ENCODE measurements at places on chromosomes 12 and 14. TPM values are rescaled to one million over a fixed set of nuclear protein-coding genes. Genes with fewer than 3 reads are reported as not detected.

NELL2 gene
- total RNA-seq: 0.63 TPM

PLA2G1B gene
- not detected for total RNA-seq

CHGA gene
- not detected for total RNA-seq

MIP gene
- total RNA-seq: not detected

MON2 gene
- 154 TPM for total RNA-seq

ALG10 gene
- 5.1 TPM for total RNA-seq

NTF3 gene
- total RNA-seq: 9.9 TPM

RIN3 gene
- total RNA-seq: 47.4 TPM

LMNTD1 gene
- total RNA-seq: not detected

KRT82 gene
- not detected for total RNA-seq

DNA sequence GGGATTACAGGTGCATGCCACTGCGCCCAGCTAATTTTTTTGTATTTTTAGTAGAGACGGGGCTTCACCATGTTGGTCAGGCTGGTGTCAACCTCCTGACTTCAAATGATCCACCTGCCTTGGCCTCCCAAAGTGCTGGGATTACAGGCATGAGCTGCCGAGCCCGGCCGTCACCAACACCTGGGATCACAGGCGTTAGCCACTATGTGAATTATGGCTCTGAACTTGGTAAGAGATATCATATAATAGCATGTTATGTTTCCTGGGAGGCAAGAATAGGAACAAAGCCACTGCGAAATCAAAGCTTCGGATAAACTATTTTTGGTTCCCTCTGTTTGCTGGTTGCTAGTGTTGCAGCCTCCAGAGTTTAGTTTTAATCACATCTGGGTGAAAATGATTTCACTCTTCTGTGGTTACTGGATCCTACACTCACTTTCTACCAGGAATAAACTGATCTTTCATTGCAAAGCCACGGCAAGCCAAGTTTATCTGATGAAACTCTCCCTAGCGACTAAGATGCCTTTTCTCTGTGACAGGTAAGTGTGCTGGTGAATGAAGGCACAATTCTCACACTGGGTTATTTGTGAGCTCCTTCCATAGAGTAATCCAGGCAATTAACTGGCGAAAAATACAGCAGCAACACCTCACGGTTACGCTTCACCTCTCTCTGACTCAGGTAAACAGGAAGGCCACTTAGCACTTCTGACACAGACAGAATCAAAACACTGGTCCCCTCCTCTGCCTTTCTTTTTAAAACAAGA is 16.7 kb downstream of the SNRNP35 start:
- DNase-seq: no peak

- DNase-seq: no peak
These were observed 566.4 kb upstream of the FLRT2 start for GRCh38 chr14:84963518-84963917.

DNA sequence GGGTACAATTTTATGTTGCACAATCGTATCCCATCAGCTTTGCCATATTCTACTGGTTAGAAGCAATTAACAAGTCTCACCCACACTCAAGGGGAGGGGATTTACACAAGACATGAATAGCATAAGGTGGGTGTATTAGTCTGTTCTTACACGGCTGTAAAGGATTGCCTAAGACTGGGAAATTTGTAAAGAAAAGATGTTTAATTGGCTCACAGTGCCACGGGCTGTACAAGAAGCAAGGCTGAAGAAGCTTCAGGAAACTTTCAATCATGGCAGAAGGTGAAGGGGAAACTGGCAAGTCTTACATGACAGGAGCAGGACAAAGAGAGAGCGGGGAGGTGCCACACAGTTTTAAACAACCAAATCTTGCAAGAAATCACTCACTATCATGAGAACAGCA is 231.8 kb upstream of the AMIGO2 start:
- DNase-seq: no peak

DNA sequence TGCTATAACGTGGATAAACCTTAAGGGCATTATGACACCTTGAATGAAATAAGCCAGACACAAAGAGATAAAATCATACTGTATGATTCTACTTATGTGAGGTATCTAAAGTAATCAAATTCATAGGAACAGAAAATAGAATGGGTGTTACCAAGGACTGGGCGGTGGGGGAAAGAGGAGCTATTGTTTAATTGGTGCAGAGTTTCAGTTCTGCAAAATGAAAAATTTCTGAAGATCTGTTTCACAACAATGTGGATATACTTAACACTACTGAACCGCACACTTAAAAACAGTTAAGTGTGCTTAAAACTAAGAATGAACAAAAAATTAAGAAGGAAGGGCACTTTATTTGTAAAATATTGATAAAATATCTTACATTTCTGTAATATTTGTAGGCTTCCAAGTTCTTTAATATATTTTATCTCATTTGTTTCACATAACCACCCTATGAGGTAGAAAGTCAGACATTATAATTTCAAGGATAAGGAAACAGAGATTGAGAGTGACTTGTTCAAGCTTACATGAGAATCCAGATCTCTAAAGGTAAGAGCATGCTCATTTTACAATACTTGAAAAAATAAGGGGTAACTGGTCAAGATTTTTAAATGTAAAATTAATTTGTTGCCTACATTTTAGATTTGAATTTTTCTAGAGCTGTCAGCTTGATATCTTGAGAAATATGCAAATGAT is 14.9 kb downstream of the LTA4H start:
- DNase-seq: no peak

- DNase-seq: no peak
These were observed 224.1 kb downstream of the BCAT1 start for GRCh38 chr12:24724814-24725213.

DNA sequence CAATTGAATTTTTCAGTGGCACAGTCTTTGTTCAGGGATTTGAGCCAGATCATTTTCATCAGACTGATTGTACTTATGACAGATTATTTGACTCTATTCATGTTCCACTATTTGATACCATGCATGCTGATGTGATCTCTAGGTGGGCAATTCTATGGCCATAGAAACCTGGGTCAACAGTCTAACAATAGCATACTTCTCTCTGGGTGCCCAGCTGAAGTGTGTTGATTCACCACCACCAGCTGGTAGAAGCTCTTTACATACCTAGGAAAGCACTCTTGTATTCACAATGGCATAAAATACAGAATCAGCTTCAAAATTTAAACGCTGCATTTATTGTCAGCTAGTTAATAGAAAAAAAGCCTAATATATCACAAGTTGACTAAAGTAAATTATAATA is 90.2 kb upstream of the TMTC2 start:
- DNase-seq: no peak

GRCh38 chr12:98345308-98345876 is 170.0 kb upstream of the TMPO start:
- DNase-seq: no peak

DNA sequence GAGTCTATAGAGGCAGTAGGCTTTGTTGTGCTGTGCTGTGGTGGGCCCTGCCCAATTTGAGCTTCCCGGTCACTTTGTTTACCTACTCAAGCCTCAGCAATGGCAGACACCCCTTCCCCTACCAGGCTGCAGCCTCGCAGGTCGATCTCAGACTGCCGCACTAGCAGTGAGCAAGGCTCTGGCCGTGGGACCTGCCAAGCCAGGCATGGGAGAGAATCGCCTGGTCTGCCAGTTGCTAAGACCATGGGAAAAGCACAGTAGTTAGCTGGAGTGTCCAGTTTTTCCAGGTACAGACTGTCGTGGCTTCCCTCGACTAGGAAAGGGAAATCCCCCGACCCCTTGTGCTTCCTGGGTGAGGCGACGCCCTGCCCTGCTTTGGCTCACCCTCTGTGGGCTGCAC is 26.3 kb downstream of the ANO6 start:
- DNase-seq: no peak

DNA sequence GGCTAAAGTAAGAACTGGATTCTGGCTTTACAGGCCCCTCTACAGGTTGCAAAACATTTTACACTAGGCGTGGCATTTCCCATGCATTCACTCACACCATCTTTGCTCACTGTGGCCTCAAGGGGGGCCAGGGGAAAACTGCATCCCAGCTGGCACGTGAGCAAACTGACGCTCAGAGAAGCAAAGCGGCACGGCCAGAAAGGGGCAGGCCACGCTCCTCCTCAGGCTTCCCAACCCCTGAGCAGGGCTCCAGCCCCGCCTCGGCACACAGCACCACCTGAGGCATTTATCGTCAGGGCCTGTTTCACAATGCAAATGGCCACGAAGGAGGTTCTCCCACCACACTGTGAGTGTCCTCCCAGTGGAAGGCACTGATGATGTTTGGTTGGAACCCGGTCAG is 90.8 kb downstream of the BCL11B start:
- no peak for DNase-seq

- DNase-seq: no peak
These were observed 6.1 kb upstream of the TCL1B start for GRCh38 chr14:95679998-95680735.

- no peak for DNase-seq
These were observed 13.0 kb downstream of the ERG28 start for GRCh38 chr14:75647640-75648039.

DNA sequence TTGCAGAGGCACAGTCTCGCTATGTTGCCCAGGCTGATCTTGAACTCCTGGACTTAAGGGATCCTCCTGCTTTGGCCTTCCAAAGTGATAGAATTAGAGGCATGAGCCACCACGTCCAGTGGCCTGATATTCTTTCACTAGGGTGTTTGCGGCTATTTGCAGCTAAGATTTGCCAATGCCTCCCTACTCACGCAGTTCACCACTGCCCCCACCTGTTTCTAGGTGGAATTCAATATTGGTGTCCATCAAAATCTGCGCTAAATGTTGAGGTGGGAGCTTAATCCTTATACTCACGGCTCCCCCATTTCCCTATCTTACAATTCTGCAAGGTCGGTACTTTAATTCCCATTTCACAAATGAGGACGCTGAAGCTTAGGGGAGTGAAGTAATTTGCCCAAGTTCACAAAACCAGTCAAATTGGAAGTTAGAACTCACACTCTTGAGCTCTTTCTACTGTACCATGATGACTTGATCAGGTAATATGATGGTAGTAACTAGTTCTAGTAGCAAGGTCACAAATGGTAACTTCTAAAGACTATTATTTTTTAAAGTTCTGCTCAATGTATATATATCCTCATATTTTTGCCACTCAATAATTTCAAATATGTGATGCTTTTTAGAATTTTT is 22.1 kb upstream of the LRRC9 start:
- DNase-seq: no peak

- no peak for DNase-seq
These were observed 2.4 kb downstream of the VPS37B start for GRCh38 chr12:122893208-122894153.

GRCh38 chr14:77844802-77845201 is 44.9 kb downstream of the ADCK1 start:
- DNase-seq: no peak

- DNase-seq: no peak
These were observed 121.9 kb downstream of the PDE3A start for GRCh38 chr12:20490213-20490612.

DNA sequence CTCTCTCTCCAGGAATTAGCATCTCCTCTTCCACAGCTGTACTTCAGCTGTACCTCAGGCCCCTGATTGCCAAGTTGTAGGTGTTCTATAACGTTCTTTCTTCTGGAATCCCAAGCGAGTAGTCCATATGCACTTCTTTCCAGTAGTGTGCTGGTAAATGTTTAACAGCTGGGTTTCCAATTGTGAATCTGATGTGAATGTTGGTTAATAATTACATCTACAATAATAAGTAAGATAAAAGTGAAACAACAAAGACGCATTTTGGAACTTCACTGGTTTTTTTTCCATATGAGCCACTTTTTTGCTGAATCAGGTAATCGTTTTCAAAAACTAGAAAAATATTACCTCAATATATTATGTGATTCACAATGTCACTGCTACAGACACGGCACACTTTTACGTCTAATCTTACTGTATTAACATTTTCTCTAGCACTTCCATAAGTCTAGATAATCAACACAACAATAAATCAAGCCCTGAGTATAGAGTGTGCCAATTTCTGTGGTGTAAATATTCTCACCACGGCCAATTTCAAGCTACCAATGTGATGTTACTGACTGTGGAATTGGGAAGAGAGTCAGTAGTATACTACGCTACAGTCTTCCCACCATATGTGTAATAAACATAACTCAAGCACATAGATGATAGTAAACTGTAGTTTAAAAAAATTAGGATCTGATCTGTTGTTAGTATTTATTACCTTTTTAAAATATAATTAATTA is 113.0 kb downstream of the ZFP36L1 start:
- no peak for DNase-seq

- DNase-seq: no peak
These were observed 117.4 kb downstream of the MGAT4C start for GRCh38 chr12:86138770-86139169.

GRCh38 chr14:55752580-55753390 is 172.8 kb downstream of the KTN1 start:
- no peak for DNase-seq

DNA sequence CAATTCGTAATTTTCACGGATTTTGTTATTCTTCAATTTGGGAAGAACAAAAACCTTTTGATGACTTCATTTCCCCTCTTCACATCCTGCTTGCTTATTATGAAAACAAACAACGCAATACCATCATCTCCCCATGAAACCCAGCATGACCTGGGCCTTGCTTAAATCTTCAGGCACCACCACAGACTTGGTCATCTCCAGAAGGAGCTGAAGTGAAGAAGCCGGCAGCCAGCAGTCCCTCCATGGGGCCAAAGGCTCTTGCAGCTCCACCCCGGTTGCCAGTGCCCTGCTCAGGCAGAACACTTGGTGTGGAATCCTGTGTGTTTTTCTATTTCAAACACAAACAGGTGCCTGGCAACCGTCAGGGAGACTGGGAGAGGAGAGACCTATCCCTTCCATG is 982.9 kb upstream of the TMEM132C start:
- DNase-seq: no peak

DNA sequence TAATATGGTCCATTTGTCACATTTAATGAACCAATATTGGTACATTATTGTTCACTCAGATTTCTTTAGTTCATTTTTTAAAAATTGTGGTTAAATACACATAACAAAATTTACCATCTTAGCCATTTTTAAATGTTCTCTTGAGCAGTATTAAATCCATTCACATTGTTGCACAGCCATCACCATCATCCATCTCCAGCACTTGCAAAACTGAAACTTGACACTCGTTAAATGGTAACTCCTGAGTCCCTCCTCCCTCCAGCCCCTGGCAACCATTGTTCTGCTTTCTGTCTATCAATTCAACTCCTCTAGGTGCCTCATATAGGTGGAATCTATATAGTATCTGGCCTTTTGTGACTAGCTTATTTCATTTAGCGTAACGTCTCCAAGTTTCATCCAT is 86.4 kb downstream of the ACACB start:
- no peak for DNase-seq

DNA sequence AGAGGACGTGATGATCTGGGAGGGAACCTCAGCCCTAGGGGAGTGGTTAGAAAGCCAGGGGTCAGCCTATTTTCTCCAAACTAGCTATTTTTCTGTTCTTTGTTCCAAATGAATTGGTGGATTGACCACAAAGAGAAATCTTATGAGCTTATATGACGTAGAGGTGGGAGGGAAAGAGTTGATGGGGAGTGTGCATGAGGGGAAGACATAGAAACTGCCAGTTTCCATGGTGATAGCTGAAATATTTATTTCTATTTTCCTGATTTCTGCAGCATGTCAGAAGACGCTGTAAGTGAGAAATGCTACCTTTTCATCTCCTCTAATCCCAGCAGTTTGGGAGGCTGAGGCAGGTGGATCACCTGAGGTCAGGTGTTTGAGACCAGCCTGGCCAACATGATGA is 51.4 kb upstream of the CISTR start:
- no peak for DNase-seq

GRCh38 chr12:111645433-111645832 is 40.3 kb downstream of the BRAP start:
- DNase-seq: no peak
